ENCODE measurements at places on chromosomes 1 and 21.

- DNase-seq = peak; percentile 53
Observed at GRCh38 chr1:31663622-31664452, 19.2 kb upstream of the PEF1 start.

DNA sequence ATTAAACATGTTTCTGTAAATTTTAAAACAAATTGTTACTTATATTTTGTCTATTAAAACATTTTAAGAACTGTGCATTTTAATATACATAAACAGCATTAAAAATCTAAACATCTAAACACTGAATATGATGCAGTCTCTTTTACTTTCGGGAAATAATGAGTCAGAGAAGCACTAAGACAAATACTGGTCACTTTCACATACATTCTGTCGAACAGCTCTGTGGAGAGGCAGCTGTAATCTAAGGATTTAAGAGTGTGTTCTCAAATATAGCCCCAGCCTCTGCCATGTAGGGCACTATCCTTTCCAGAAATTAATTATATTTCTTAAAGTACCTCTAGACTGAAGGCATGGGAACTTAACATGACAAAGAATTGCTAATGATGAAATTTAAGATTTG lies 89.6 kb upstream of the PTGFR start:
- no peak for DNase-seq

DNA sequence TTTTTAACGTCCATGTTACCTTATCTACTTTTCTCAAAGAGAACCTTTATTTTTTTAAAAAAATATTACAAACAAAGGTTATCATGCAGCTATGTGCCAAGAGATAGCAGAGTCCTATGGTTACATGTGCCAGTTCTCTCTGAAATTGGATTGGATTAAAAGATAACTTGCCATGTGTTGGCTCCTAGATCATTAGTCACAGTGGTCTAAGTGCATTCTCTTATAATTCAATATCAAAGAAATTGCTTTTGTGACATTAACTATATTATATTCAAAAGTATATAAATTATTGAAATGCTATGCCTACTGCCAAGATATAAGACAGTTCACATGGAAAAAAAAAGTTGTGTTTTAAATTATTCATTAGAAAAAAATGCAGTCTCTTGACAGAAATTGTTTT lies 494.2 kb downstream of the NEGR1 start:
- DNase-seq = no peak

DNA sequence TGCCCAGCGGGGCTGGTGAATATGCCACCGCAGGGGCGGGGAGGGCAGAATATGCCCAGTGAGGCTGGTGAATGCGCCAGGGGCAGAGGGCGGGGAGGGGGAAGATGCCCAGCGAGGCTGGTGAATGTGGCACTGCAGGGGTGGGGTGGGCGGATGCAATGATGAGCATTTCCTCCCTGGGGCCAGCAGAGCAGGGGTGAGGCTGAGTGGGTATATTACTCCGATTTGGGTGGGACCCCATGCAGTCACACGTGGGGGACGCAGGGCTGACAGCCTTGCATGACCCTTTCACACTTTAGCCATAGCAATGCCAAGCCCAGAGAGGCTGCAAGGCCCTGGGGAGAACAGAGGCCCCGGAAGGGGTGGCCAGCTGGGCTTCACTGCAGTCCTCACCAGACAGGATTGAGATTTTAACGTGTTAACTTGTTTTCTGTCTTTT lies 9.3 kb upstream of the SLX9 start:
- DNase-seq = no peak

GRCh38 chr1:50275566-50275965 lies 147.7 kb downstream of the DMRTA2 start:
- no peak for DNase-seq

GRCh38 chr1:106233511-106233910 lies 823.0 kb upstream of the PRMT6 start:
- DNase-seq = peak; percentile 66

DNA sequence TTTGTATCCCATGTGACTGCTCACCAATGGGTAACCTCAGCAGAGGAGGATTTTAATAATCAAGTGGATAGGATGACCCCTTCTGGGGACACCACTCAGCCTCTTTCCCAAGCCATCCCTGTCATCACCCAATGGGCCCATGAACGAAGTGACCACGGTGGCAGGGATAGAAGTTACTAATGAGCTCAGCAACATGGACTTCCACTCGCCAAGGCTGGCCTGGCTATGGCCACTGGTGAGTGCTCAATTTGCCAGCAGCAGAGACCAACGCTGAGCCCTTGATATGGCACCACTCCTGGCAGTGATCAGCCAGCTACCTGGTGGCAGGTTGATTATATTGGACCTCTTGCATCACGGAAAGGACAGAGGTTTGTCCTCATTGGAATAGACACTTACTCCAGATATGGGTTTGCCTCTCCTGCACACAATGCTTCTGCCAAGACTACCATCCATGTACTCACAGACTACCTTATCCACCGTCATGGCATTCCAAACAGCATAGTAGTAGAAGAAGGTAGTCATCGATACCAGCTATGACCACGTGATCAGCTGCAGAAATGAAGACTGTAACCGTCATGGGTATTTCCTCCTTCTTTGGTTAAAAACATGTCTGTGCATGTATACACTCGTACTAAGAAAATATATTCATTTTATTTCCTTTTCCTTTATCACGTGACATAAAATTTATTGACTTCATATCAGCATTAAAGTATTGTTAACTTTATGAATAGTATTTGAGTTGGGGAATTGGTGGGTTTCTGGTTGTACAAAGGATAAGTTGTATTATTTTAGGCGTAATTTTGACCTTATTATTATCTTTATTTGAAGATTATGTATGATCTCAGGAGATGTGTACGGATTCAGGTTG lies 562.6 kb downstream of the PTPRU start:
- no peak for DNase-seq

- no peak for DNase-seq
Observed at GRCh38 chr1:61160526-61160925, 78.2 kb downstream of the NFIA start.

GRCh38 chr1:58469476-58469875 lies 77.0 kb downstream of the OMA1 start:
- no peak for DNase-seq

GRCh38 chr1:43381612-43382011 lies 8.0 kb downstream of the MED8 start:
- no peak for DNase-seq

- DNase-seq = no peak
Observed at GRCh38 chr1:104718752-104719151, 969.1 kb downstream of the AMY1C start.

DNA sequence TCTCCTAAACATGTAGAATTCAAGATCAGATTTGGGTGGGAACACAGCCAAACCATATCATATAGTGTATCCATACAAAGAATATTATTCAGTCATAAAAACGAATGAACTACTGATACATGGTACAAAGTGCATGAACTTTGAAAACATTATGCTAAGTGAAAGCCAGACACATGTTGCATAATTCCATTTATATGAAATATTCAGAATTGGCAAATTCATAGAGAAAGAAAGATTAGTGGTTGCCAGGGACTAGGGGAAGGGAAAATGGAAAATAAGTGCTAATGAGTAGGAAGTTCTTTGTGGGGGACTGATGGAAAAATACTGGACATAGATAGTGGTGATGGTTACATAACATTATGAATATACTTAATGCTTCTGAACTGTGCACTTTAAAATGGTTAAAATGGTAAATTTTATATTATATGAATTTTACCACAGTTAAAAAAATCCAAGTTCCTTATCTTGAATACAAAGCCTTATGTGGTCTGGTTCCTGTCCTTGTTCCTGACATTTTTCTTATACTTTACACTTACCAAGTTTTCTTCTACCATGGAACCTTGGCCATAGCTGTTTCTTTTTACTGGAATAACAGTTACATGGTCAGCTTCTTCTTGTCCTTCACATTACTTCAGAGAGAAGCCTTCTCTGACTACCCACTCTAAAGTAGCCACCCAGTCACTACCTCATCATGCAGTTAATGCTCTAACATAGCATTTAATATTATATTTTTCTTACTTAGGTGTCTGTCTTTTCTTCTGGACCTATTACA lies 64.0 kb downstream of the CCDC18 start:
- DNase-seq = peak; percentile 23

DNA sequence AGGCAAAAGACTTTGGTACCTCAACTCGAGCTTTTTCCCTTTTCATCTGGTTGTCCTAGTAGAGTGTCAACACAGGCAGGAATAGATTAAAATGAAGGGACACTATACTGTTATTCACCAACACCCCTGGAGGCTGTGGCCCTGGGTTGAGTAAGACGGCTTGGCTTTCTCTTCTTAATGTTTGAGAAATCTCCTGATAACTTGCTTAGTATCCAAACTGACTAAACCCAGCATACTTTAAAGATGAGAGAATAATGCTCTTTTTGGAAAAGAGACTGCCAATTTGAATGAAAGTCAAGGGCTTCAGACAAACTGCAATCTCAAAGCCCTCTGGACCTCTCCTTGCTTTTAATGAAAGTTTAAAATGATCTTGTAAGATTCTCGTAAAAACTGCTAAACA lies 2.6 kb upstream of the SLC30A1 start:
- peak; percentile 73 for DNase-seq

DNA sequence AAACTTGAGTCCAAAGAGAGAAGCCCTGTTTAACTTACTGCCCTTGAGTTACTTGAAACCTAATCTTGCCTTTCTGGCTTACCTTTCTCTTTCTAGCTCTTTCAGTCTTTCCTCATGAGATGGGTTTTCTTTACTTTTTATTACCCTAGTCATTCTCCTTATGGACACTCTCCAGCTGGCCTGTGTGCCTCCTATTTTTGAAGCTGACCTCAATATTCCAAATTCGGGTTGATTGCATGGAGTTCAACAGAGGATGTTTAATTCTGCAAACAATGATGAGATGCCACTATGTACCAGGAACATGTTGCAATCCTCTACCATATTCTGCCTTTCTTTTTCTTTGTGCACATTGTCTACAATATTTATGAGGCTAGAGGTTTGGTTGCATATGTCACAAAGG lies 20.7 kb downstream of the DNAJC6 start:
- DNase-seq = no peak

GRCh38 chr1:36844917-36845316 lies 189.4 kb downstream of the GRIK3 start:
- no peak for DNase-seq

DNA sequence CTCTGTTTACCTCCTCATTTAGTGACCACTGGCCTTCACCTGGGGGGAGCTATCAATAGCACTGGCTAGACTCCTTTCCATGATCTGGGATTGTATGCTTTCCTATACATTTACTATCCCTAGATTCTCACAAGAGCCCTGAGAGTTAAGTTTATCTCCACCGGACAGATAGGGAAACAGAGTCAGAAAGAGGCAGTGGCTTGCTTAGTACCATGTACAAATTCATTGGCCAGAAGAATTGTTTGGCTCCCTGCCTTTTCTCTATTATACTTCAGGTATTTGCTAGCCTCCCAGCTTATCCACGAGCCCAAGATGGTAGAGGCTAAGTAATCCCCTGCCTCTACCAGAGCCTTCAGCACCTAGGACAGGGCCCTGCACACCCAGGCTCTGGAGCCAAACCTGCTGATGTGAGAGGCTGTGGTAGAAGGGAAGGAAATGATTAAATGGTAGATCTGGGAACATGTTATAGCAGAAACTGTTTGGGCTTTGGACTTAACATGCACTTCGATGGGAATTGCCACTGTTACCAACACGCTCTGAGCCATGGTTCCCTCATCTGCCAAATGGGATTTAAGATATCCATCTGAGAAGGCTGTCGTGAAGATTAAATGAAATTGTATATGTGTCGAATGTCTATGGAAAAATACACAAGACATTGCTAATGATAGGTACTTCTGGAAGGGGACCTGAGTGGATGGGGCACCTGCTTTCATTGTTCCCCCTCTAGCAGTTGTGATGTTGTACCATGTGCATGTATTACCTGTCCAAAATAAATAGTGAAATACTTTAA lies 3.1 kb upstream of the BLACAT1 start:
- peak; percentile 80 for DNase-seq

DNA sequence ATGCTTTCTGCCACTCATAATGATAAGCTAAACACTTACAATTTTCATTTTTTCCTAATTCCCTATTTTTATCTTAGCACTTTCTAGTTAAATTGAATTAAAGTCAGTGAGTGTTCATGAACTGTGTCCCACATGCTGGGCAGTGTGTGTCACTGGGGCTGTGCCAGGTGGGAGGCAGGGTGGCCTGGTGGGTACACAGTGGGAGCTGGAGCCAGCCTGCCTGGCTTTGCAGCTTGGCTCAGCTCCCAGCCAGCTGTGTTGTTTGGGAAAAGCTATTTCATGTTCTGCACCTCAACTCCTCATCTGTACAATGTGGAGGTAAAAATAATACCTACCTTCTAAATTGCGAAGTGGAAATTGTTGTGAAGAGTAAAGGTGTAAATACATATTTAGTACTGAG lies 238.4 kb downstream of the PLA2G4A start:
- DNase-seq = no peak

- DNase-seq = peak; percentile 98
Observed at GRCh38 chr1:183881387-183882131, 76.6 kb downstream of the RGL1 start.

GRCh38 chr1:153415850-153416570 lies at the start of gene S100A7A:
S100A7A (plus strand) TSS chr1:153416520; CDS start chr1:153418083, 1,563 bp downstream.
- no peak for DNase-seq

- no peak for DNase-seq
Observed at GRCh38 chr1:168390271-168390670, 109.6 kb downstream of the TBX19 start.

DNA sequence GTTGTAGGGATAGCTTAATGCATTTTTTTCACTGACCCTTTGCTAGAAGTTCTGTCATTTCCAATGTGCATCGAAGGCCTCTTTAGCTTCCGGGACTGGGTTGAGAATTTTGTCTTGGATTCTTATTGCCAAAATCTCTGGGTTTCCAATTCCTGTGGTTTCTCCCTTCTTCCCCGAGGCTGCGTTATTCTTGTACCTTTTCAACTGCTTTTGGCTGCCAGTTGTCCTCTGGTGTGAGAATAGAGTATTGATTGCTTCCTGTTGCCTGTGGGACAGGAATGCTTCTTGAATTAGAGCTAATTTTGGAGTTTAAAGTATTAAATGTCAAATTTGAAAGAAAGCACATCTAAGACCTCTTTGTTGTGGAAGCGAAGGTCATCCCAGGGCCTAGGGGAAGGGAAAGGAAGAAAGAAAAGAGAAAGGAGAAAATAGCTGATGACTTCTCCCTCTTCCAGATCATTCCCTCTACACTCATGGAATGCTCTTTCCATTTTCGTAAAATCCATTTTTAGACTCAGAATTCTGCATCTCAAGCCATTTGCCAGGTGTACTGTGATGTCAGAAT lies 21.1 kb downstream of the HUNK start:
- no peak for DNase-seq

GRCh38 chr1:234755449-234755863 lies 145.5 kb upstream of the IRF2BP2 start:
- peak; percentile 93 for DNase-seq

GRCh38 chr1:53371851-53372250 lies 44.0 kb upstream of the LRP8 start:
- no peak for DNase-seq

DNA sequence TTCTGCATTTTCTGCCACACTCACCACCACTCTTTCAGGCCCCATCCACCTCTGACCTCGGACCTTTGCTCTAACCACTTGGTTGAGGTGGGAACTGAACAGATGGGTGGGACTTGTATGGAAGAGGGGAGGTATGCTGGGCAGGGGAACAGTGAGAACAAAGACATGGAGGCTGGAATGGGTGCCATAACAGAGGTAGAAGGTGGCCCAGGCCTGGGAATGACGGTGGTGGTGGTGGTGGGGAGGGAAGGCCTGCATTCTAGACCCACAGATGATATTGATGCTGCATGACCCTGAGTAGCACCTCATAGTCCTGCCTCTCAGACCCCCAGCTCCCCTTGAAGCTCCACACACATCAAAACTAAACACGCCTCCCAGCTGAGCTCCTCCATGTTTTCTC lies 5.2 kb upstream of the CSF3R start:
- no peak for DNase-seq

GRCh38 chr1:208245185-208245705 lies 1.1 kb upstream of the PLXNA2 start:
- peak; percentile 97 for DNase-seq

GRCh38 chr1:241475671-241476070 lies 43.9 kb downstream of the FH start:
- DNase-seq = peak; percentile 12

Measured in fibroblast of pulmonary artery (primary cell).